ENCODE measurements at places on chromosomes 4 and X.

GRCh38 chr4:127007305-127007704 lies 625.5 kb upstream of the INTU start:
- no peak for DNase-seq

DNA sequence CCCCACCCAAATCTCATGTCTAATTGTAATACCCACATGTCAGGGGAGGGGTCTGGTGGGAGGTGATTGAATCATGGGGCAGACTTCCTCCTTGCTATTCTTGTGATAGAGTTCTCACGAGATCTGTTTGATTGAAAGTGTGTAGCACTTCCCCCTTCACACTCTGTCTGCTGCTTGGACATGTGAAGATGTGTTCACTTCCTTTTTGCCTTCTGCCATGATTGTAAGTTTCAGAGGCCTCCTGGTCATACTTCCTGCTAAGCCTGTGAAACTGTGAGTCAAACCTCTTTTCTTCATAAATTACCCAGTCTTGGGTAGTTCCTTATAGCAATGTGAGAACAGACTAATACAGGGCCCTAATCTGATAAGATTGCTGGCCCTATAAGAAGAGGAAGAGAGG lies 1514.8 kb downstream of the RPA4 start:
- DNase-seq, result no peak

DNA sequence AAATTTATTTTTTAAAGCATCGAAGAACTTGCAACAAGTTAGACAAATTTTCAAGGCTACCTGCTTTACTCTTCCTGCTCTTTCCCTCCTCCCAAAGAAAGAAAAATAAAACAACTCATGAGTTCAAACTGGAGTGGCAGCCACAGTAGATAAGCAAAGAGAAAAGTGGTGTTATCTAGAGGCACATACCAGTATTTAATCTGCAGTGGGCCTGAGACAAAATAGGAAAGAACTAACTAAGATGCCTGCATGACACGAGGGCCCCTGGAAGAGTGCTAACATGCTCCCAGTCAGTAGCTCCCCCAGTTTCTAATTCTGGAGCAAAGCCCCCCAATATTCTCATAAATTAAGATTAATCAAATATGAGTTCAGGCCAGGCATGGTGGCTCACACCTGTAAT lies 7.9 kb downstream of the ARL9 start:
- no peak for DNase-seq

GRCh38 chr4:6876440-6876839 lies 33.2 kb upstream of the TBC1D14 start:
- no peak for DNase-seq

- no peak for DNase-seq
Measured at GRCh38 chr4:89284828-89285227, 22.8 kb downstream of the GPRIN3 start.

DNA sequence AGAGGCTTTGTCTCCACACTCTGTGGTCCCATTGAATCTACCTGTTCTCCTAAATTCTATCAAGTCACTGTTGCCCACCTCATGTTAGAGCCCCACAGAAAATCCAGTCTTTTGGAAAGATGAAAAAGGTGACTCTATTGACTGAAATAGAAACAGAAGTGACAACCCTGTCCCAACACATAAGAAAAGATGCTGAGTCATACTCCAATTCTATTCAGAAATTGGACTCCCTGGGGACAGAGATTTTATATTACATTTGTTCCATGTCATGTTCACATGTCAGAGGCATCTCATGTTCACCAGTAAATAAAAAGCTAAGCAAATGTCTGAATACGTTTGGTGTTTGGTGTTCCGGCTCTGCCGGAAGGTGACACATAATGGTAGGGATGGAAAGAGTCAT lies 2.9 kb upstream of the GRPR start:
- no peak for DNase-seq

DNA sequence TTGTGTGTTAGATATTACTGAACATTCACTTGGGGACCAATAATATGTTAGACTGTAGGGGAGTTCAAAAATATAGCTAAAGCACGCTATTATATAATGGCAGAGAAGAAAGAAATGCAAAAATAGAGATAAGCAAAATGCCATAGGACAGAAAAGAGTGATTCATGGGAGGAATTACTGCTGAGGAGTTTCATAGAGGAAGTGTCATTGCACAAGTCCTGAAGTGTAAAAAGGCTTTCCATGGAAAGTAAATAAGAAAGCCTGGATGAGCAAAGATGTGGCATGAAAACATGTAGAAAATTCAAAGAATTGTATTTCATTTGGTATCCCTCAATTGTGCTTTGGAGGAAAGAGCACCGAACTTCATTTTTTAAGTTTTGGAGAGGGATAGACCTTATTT lies 14.5 kb downstream of the HMGB2 start:
- DNase-seq, result no peak

DNA sequence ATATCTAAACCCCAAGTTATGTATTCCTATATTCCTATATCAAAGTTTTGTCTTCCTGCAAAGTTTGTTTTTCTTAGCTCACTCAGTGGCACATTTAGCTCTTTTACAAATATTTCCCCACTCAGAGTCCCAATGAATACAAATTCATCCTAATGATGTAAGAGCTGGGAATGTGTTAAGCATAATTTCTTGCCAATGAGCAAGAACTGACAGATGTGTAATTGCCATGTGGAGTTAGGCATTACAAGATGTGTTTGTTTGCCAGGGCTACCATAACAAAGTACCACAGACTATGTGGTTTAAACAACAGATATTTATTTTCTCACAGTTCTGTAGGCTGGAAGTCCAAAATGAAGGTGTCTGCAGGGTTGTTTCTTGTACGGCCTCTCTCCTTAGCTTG lies 302.1 kb downstream of the KCTD8 start:
- DNase-seq, result no peak

DNA sequence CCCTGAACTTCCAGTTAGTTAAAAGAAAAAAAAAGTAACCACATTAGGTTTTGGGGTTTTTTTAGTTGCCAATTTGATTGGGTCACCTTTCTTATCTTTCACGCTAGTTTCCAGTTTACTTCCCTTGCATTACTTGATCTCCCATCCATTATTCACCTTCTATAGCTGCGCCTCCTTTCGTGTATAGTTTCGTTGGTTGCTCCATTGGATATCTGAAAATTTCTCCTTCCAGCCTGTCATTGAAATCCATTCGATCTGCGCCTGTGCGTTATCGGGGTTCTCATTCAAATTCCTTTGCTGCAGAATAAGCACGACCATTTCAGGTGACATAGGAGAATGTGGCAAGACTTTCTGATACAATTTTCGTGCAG lies 764 bp downstream of the TRAPPC11 start:
- DNase-seq, result no peak

GRCh38 chr4:1216869-1217294 lies 32.0 kb downstream of the CTBP1 start:
- DNase-seq, result no peak

- DNase-seq, result no peak
Measured at GRCh38 chr4:68630371-68630770, 40.1 kb downstream of the UGT2B15 start.

DNA sequence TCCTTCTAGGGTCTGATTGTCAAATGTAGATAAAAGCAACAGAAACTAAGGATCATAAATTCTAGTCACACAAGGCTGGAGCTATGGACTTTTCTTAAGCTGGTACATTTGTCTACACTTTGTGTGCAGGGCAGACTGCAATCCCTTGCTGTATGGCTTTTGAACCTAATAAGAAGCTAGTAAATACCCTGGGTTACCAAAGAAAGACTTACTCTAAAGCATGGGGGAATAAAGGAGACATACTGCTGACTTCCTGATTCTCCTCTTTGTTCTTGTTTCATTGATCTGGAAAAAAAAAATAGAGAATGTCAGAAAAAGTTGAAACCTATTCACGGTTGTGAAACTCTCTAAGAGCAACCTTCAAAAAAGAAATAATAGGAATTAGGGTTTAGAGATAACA lies 216.6 kb upstream of the TLL1 start:
- no peak for DNase-seq

- no peak for DNase-seq
Measured at GRCh38 chrX:79524642-79525041, 157.5 kb upstream of the ITM2A start.

GRCh38 chr4:76657443-76657842 lies 222.4 kb downstream of the SHROOM3 start:
- no peak for DNase-seq

Measured in breast epithelium (tissue), 4 donors.